ENCODE measurements at places on chromosomes 5 and 9.

GRCh38 chr9:73073337-73074175 is 78.1 kb upstream of the ANXA1 start:
- DNase-seq = no peak

DNA sequence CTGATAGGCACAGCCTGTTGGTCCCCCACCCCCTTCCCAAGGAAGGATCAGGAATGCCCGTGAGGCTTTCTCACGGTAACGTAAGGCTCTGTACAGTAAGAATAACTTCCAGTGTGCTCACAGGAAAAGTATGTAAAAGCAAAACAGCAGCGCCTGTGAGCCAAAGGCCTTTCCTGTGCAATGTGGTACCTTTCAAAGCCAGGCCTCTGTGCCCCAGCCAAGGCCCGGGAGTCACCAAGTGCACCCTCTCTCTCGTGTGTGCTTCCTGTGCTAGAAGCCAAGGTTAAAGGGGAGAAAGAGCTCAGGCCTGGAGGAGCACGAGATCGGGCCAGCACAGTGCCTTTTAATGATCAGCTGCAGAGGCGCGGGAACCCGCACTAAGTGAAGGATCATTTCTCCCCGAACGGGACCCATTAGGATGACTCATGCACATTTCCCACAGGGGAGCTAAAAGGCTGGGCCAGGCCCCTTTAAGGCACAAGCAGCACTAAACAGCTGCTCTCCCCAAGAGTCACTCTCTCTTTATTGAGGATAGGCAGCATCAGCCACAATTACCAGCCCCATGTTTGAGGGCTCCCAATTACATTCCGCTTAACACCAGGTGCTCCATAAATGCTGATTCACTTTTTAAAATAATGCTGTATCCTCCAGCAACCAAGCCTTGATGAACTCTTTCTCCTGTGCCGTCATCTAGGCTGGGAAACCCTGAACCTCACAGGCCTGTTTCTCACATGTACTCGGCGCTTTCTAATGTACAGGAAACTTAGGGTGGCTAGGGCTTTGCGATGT is 42.8 kb downstream of the SHB start:
- no peak for DNase-seq

GRCh38 chr5:158811921-158812320 is 287.8 kb downstream of the EBF1 start:
- no peak for DNase-seq

- DNase-seq = peak; percentile 59
These were observed 7.1 kb upstream of the GNAQ start for GRCh38 chr9:78038620-78039300.

DNA sequence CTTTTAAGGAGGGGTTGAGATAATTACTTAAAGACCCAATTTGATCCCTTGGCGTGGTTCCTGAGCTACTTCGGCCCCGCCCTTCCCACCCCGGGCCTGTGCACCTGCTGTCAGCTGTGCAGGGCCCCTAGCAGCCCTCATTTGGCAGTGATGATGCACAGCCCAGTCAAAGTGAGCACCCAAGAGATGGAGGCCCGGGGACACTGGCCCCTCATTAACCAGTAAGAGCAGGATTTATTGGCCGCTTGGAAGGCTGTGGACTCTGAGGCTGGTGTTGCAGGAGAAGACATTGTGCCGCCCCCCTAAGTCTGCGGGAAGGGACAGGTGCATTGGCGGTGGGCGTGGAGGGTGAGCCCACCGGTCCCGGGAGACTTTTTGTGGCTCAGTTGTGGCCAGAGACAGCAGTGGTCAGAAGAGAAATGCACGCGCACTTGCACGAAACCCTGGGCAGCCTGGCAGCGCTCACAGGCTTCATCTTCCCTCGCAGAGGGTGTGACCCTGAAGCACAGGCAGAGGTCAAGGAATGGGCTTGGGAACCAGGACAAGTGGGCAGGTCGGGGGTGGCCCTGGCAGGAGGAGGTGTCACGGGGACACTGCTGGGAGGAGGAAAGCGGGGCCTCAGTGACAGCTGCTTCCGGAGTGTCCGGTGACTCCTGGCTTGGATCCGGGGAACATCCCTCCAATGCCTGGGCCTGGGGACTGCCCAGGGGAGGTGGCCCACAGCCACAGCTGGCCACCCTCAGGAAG is 74.0 kb upstream of the RXRA start:
- no peak for DNase-seq

DNA sequence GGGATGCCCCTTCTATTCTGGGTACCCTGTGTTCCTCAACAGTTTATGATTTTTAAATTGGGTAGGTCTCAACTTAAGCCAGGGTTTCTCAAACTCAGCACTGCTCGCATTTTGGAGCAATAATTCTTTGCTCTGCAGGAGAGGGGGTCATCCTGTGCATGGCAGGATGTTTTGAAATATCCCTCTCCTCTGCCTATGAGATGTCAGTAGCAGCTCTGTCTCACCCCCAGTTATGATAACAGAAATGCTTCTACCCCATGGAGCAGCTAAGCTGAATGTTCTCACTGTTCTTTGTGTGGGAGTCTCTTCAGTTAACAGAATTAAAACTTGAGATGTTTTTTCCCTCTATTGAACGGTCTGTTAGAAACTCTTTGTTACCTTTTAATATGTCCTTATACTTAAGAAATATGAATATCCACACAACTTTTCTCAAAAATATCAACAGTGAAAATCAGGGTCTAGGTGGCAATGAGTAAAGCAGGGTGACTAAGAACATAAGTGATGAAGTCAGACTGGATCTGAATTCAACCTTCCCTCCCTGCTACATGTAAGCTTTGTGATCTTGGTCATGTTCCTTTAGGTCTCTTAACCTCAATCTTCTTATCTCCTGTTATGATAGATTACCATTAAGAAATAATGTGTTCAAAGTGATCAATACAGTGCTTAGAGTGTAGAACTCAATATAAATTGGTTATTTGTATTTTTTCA is 89.0 kb downstream of the CAMK4 start:
- no peak for DNase-seq

DNA sequence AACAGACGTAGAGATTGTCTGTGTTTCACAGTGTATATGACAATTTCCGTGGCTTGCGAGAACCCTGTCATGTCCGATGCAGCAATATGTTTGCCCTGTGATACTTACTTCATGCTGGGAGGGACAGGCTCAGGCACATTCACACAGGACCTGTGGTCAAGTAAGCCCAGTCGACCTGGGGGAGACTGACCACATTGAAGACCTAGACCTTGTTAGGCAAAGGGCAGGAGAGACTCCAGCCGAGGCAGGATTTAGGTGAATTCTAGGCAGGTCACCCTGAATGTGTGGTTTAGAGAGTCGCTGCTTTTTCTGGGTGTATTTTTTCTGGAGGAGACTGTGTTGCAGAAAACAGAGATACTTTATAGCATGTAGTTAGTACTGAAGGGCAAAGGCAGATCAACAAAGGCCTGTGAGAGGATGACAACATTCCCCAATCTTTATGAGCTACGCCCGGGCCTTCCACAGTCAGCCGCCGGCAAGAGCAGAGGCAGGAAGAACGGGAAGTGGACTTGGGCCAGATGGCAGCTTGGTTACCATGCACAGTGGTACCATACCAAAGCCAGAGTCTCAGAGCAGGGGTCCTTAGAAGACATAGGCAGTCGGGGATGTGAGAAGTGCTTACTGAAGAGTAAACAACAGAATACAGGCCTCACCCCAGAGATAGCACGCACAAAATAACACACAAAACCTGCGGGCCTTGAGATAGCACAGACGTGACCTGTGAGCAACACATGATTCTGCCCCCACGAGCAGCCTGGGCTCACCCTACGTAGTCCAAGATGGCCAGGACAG is 220.7 kb downstream of the CACNA1B start:
- no peak for DNase-seq

GRCh38 chr5:83368319-83368718 is 103.2 kb upstream of the VCAN start:
- DNase-seq = no peak

DNA sequence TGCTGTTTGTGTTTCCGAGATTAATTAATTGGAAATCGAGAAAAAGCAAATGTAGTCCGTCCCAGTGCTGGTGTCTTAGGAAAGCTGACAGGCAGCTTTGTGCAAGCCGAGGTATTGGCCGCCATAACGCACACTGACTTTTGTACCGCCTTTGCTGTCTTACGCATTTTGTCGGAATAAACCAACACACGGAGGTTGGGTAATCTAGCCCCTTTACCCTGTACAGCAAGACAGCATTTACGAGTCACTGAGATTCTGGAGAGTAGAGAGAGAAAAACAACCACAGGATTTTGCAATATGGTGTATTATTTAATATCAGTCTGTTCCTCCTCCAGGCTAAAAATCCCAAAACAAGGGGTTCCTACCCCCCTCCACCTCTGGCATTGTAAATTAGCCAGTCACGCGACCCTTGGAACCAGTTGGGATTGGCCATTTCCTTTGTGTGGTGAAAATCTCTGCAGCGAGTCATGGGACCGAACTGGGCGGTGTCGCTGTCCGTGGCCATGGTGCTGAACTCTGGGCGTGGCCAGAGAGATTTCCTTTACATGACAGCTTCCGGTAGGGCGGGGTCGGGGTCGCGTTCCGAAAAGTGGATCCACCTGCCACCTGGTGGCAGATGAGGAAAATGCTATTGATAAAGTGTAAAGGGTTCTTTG is 10.3 kb upstream of the PCDHB1 start:
- peak; percentile 93 for DNase-seq

DNA sequence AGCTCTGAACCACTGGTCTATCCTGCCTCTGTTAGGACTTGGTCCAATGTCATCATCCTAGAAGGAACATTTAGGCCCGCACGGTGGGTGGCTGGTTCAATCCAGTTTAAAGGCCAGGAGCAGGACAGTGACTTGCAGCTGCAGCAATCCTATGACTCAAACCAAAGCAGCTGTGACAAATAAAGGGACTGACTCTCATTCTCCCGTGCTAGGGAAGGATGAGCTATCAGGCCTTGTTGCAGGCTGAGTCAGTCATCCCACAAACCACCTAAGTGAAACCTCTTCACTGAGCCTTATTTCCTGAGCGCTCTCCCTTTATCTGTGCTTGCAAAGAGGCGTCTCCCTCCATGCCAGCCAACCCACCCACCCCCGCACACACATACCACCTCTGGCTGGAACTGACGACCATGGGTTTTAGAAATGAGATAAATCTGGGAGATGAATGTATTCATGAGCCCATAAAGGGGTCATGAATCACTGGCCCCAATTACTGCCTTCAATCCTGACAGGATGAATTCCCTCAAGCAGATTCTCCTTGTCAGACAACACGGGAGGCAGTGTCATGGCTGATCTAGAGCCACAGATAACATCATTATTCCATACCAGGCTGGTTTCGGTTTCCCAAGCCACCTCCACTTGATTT is 93.4 kb downstream of the KCNIP1 start:
- peak; percentile 37 for DNase-seq

DNA sequence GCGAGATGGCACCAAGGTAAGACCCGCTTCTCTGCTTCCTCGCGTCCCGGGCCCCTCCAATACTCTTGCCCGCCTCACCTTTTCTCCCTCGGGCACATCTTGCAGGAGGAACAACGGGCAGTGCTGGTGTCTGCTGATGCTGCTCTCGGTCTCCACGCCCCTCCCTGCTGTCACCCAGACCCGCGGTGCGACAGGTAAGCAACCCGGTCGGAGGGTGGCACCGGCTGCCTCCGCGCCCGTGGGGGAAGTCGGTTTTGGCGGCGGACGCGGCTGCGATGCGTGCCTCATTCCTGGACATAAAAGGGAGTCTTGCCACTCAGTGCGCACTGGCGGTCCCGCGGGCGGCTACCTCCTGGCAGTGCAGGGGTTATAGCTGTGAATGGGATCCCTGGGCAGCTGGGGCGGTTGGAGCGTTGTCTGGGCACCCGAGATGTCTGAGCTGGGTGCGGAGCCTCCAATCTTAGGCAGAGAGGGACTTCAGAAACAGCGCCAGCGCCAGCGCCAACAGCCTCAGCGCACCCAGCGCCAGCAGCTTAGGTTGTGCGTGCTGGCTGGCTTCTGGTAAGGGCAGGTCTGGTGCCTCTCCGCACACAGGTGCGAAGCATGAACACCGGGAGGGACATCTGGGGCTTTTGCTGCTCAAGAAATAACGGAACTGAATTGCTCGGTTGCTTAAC is 488 bp downstream of the COL15A1 start:
- DNase-seq = no peak

DNA sequence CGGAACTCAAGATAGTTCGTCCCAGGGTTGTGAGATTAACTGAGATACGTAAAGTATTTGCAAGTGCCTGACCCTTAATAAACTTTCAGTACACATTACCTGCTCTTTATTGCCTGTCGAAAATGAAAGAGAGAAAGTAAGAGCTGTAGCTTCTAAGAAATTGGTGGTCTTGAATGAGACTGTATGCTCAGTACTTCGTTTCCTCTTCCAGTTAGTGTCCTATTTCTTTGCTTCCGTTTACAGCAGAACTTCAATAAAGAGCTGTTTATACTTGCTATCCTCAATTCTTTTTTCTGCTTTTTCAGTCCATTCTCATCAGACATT is 534 bp downstream of the SRFBP1 start:
- peak; percentile 15 for DNase-seq

DNA sequence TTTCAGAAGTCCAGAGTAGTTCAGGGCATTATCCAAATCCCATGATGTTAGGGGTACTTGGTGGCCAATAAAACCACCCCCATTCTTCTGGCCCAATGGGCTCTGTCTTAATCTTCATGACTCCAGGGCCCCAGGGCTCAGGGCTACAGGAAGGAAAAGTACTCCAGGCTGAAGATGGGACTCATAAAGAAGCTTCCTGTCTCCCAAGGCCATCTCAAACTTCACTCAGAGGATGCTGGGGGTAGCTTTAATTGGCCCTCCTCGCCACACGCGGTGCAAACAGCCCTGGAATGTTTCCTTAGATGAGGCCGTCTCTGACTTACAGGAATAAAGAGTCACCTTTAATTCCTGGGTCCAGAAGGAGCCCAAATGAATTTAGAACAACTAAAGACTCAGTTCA is 52.3 kb downstream of the BOD1 start:
- no peak for DNase-seq

Data from OCI-M1 (cell line).